LHCN-M2 (cell line): ENCODE measurements at places on chromosomes 13 and 19. TPM values are rescaled to one million over a fixed set of nuclear protein-coding genes. Genes with fewer than 3 reads are reported as not detected.

DNA sequence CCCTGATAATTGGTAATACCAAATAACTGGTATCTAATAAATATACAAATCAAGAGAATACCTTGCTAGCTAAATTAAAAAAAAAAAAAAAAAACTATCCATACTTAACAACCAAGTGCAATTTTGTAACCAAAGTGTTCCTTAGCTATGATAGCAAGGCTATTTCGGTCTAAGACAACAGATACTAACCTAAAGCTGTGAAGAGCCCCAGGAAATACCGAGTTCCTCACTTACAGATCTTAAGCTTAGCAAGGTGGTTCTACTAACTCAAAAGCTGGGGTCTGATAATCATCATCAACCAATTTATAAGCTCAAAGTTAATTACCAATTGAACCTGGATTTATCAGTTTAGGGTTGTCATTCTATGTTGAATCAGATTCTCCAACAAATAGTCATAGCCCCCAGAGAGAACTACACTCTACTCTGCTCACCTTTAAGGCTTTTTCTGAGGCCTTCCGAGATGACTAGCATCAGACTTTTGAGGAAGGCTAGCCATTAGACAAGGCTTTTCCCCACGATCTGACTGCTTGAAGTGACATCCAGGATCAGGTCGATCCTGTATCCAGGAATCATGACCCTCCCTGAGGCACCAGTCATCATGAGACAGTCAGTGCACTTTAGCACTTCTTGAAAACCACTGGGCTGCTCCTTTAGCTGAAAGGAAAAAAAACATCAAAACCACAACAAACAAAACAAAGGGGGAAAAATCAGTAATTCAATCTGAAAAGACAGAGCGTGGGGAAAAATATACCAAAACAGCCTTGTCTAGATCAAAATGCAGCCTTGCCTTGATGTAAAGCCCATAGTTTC lies 31.9 kb downstream of the INTS6 start:
- peak; percentile 43 for DNase-seq

The CEACAM5 gene
- not detected in 2 replicates for total RNA-seq

GRCh38 chr13:43546251-43546650 lies 240.5 kb downstream of the ENOX1 start:
- DNase-seq, result no peak

DNA sequence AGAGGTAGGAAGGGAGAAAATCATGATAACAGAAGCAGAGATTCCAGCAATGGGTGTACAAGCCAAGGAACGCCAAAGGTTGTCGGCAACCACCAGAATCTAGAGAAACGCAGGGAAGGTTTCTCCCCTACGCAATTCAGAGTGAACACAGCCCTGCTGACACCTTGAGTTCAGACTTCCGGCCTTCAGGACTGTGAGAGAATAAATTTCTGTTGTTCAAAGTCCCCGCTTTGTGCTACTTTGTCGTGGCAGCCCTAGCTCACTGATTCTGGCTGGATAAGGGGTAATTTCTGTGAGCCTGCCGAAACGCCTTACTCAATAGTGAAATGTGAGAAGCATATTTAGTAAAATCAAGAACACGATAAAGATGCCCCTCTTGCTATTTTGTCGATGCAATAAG lies 5.3 kb upstream of the CLEC4G start:
- DNase-seq, result no peak

The ZNF180 gene
- 13.9 and 15.7 TPM in 2 replicates for total RNA-seq

DNA sequence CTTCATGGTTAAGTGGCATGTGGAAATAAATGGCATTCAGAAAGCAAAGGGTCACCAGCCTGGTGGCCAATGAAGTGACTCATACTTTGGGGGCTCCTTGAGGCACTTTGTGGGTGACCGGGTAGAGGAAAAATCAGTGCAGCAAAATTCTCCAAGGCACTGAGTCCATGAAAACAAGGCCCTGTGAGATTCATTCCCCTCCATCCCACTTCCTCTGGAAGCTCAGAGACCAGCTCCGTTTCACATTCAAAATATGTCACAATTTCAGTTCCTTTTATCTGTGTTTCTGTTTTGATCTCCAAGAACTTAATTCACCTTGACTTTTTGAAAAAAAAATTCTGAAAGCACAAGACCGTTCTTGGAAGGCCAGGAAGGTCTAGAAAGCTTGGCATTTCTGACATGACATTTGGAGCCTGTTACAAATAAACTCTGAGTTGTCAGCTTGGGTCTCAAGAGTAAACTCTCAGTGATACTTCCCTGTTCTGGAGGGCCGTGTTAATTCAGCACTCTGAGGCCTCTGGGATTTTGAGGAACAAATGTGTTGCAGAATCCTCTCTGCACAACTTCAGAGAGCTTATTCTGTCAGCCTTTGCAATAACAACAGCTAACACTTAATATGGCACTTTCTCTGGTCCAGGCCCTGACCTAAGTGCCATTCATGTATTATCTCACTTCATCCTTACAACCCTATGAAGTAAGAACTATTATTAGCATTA lies 6.8 kb downstream of the CYSLTR2 start:
- no peak for DNase-seq

DNA sequence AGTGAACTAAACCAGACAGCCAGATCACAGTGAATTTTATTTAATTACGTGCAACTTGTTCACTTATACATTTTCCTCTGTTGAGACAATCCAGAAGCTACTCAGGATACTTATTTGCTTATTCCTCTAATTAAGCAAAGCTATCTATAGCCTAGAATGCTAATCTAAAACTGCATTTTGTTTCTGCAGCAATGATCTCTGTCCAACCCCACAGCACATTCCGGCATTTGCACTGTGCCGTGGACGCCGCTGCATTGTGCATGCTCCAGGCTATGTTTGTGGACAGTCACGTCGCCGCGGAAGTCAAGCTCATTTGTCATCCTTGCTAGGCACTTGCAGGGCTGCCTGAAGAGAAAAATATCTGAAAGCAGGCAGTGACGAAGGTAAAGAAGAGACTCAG lies 406.9 kb downstream of the RFC3 start:
- no peak for DNase-seq

DNA sequence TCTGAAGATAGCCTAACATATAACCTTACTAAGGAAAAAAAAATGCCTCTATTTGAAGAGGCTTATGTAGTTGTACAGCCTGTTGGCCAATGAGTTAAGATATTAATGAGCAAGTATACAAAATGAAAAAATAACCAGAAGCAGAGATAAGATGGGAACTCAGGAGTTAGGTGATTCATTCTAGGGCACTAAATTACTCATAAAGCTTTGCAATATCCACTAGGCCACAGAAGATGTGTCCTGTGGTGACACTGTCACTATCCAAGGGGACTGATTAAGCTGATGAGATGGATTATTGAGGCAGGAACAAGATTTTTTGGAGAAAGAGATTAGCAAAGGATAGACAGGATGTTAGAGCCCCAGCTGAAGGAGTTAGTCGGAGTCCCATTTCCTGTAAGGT lies 99.6 kb downstream of the LIG4 start:
- DNase-seq, result no peak

The ACER1 gene
- not detected in 2 replicates for total RNA-seq

GRCh38 chr19:19461671-19462622 lies 53.4 kb downstream of the TSSK6 start:
- DNase-seq, result peak; percentile 86

The GNG7 gene
- total RNA-seq, result not detected in 2 replicates

The KPTN gene
- 8.4 and 8.5 TPM in 2 replicates for total RNA-seq

DNA sequence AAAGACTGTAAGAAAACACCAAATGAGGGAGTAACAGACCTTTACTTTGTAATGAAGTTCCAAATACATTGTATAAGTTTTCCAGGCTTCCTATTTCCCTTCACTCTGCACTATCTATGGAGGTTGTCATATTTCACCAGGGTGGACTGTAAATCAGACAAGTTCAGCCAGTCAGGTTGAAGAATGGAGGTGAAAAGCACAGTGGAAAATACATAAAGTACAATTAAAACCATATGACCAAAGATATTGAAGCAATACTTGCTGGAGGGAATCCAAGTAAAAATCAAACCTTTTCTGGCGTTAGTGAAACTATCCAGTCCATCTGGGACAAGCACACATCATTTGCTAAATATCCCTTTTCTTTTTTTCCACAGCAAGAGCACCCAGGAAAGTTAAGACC lies 3.2 kb downstream of the LHFPL6 start:
- DNase-seq, result no peak

The PBX4 gene
- total RNA-seq, result 0.69 and 1.1 TPM in 2 replicates

GRCh38 chr13:97946951-97947588 lies 6.4 kb upstream of the IPO5 start:
- peak; percentile 82 for DNase-seq

- peak; percentile 94 for DNase-seq
Observed at GRCh38 chr13:34156841-34157365, 339.0 kb downstream of the RFC3 start.

GRCh38 chr19:27673986-27674385 lies 1539.0 kb downstream of the UQCRFS1 start:
- DNase-seq, result no peak
